Amniotic stem cell (primary cell): ENCODE measurements at places on chromosomes 5 and 9.

DNA sequence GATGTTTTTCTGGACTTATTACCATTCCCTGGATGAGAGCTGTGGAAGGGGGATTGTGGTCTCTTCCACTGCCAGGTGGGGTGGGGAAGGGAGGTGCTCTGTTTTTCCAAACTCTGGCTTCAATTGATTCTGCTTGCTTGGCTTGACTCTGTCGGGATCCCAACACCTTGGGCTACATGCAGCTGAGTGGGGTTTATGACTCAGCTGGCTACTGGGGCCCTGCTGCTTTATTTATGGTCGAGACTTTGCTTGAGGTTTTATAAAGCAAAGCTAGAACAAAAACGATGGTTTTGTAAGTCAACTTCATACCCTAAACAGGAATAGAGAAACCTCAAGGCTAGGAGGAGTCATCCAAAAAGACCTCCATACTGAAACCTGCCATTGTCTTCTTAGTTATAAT lies 76.3 kb downstream of the AOPEP start:
- no peak for DNase-seq

DNA sequence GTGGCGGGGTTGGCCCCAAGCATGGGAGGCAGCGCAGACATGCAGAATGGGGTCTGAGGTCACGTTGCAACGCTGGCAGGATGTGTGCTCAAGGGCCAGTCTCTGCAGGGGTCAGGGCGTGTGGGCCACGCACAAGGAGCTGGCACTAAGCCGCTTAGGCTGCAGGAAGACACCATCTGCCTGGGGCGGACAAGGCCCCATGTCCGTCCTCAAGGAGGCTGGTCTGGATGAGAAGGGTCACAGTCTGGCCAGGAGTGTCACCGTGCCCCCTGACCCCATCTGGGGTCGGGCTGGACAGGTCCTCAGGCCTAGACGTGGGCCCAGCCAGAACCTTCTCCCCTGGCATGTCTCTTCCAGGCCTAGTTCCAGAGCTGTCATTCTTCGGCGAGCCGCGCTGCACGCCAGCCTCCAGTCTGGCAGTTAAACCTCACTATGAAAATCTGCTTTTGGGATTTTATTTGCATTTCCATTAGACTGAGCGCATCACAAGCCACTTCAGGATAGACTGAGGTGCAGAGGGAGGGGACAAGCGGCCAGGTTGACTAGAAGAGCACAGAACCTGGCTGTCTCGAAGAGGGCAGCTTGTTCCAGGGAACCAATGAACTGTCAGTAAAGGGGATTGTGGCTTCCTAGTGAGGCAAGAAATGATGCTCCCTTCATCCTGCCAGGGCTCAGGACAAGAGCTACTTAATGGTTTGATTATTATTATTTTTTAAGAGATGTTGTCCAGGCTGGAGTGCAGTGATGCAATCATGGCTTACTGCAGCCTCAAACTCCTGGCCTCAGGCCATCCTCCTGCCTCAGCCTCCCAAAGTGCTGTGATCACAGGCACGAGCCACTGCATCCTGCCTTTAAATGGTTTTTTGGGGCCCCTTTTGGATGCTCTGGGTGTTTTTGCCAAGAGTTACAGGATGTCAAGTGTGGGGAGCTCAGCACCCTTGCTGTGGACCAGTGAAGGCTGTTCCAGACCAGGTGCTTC lies 4.3 kb downstream of the BRD3OS start:
- DNase-seq = no peak

- no peak for DNase-seq
Measured at GRCh38 chr5:95863383-95863757, 40.8 kb upstream of the GLRX start.

- no peak for DNase-seq
Measured at GRCh38 chr9:109449036-109449798, 48.9 kb downstream of the PTPN3 start.

GRCh38 chr9:92938025-92938424 lies 9.3 kb upstream of the FGD3 start:
- DNase-seq = no peak

GRCh38 chr5:89282554-89283510 lies 399.8 kb upstream of the MEF2C start:
- DNase-seq = peak; percentile 42

DNA sequence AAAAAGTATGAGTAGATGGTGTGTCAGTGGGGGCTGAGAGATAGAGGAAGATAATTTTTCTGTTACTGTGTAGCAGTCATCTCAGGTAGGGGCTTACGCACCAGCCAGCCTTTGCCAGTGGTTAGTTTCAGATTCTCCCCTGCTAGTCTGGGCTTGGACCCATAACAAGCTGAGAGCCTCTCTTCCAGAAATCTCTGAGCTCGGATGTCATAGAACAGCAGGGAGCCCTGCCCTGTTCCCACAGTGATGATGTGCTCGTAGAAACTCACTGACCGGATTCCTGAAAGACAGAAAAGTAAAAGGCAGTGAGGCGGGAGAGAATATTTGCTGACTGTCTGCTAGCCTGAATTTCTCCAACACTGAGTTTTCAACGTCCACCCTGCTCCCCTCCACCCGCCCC lies 37.2 kb downstream of the DCAF12 start:
- DNase-seq = no peak
